ENCODE measurements at places on chromosomes 11 and 22. TPM values are rescaled to one million over a fixed set of nuclear protein-coding genes. Genes with fewer than 3 reads are reported as not detected.
A peak's percentile ranks its signal among the peaks of the same experiment; 100 is the strongest.

- DNase-seq: no peak
Measured at GRCh38 chr11:128236506-128237498, 350.6 kb downstream of the ETS1 start.

DNA sequence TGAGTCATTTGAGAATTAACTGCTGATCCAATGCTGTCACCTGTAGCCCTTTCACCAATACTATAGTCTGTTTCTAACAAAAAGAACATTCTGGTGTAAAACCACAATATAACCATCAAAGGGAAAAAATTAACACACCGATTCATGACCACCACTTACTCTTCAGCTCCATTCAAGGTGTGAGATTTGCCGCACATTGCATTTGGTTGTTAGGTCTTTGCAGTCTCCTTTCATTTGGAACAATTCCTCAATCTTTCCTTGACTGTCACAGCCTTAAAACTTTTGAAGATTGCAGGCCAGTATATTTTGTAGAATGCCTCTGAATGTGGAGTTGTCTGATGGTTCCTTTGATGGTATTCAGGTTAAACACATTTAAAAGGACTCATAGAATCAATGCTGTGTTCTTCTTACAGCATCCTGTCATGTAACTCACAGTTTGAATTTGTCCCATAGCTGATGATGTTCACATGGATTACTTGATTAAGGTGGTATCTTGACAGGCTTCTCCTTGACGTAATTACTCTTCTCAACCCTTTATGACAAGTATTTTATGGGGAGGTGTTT lies 63.6 kb downstream of the TNRC6B start:
- no peak for DNase-seq

GRCh38 chr11:61534933-61535839 lies 26.6 kb downstream of the LRRC10B start:
- DNase-seq: peak; percentile 71

- DNase-seq: no peak
Measured at GRCh38 chr11:43955381-43956118, 13.1 kb downstream of the C11orf96 start.

- DNase-seq: peak; percentile 44
Measured at GRCh38 chr11:19370100-19370861, 129.5 kb upstream of the E2F8 start.

The MISFA gene
- total RNA-seq: 10.3 TPM

- DNase-seq: peak; percentile 42
Measured at GRCh38 chr22:24554313-24555164, at the start of gene GUCD1. Gene GUCD1 (minus strand): TSS chr22:24555138. CDS start chr22:24554991, 147 bp downstream.

GRCh38 chr11:92929653-92930052 lies 39.8 kb upstream of the MTNR1B start:
- DNase-seq: no peak

DNA sequence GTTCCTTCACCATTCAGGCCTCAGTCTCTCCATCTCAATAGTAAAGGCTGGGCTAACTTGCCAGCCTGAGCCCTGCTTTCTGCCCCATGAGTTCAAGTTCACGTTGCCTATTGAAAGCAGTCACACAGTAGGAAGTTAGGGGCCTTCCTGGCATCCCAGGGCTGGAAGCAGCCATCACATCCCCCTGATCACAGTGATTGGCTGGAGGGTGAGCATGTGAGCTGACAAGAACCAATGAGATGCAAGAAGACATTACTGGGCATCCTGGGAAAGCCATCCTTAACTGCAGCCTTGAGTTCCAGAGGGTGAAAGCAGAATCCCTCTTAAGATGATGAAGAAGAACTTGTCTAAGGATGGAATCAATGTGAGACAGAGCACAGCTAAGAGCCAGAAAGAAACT lies 29.1 kb downstream of the IRAG1 start:
- no peak for DNase-seq
